Activated CD4-positive, alpha-beta T cell treated with anti-CD3 and anti-CD28 coated beads, Interleukin-2, Interleukin-6, amounts not matched to agents 100 ng/mL and 50 ng/mL, durations not matched to agents 16 hours and 8 hours (primary cell): ENCODE measurements at places on chromosomes 1 and 21.
A peak's percentile ranks its signal among the peaks of the same experiment; 100 is the strongest.

GRCh38 chr21:29265690-29266479 lies 32.8 kb upstream of the BACH1 start:
- DNase-seq = peak; percentile 2

DNA sequence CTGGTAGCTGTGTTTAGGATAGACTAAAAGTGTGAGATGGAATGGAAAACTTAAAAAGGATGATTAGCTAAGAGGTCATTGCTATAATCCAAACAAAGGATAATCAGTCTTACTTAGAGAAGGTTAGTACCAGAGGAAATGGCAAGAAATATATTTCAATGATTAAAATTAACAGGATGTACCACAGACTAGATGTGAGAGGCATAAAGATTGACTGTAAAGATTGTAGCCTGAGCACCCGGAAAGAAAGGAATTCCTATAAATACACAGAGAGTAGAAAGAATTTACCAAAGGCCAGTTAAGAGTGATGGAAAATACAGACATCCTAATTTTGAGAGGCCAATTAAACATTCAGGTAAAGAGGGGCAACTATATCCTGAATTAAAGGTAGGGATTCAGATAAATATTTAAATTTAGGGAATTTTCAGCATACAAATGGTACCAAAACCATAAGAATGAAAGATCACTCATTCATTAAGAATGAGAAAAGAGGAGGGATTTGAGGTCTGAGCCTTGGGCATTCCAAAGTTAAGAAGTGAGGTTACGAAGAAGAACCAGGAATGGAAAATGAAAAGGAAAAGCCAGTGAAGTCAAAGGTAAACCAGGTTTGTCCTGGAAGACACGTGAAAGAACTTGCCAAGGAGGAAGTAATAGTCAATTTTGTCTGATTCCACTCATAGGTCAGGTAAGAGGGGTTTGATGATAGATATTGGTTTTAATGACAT lies 46.4 kb upstream of the RGS1 start:
- DNase-seq = no peak

GRCh38 chr1:96233422-96233821 lies 488.2 kb upstream of the PTBP2 start:
- DNase-seq = no peak

DNA sequence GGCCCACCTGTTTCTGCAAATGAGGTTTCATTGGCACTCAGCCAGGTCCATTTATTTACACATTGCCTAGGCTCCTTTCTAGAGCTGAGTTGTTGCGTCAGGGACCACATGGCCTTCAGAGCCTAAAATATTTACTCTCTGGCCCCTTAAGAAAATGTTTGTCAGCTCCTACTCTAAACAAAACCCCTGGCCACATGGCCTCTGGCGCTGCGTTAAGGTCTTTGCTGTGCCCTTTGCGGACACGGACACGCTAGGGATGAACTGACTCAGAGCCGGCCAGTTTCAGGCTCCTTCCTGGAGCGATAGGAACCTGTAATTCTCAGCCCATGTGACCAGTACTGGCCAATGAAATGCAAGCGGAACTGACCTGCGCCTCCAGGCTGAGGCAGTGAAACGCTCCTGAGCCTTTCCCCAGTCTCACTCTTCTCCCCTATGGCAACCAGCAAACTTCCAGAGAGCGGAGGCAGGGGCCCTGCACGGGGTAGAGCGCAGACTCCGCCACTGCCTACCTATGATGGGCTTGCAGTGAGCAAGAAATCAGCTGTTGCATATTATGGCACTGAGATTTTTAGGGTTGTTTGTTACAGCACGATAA lies 160.3 kb downstream of the ETS2 start:
- DNase-seq = no peak

DNA sequence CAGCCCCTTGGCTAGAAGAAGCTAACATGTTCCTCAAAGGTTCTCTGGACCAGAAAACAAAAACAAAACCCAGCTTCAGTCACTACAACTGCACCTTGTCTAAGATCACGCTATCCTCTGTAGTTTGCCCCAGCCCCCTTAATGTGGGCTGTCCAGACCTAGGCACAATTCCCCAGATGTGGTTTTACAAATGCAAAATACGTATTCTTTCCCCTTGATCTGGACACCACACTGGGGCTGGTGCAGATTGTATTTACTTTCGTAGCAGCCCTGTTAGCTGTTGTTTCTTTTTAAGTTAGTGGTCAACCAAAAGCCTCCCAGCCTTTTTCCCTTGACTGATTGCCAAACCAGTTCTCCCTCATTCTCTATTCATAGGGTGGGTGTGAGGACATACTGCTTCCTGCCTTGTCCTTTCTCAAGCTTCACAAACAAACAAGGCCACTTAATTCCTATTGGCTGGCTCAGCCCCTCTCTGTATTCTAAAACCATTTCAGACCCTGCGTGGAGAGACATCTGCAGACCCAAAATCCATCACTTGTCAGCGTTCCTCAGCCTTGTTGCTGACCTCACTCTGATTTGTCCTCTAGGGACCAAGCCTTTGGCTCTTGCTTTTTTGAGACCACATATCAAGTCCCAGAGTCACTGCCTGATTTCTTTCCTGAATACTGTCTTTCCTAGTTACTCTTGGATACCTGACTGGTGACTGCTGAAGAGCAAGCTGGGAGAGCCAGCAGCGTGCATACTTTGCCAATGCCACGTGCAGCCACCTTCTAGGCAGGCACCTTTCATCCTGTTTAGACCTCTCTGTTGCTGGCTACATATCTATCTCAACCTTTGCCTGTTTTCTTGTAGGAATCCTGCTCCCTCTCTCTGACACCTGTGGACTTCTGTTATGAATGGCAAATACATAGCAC lies 96.4 kb upstream of the RAB3GAP2 start:
- DNase-seq = no peak
